ENCODE measurements at places on chromosomes 2 and 18. TPM values are rescaled to one million over a fixed set of nuclear protein-coding genes. Genes with fewer than 3 reads are reported as not detected.

Gene SERPINB3
- not detected for total RNA-seq

Gene CFAP53
- total RNA-seq: 0.31 TPM

Gene PAPOLG
- 22.2 TPM for total RNA-seq

Gene SPC25
- 17.9 TPM for total RNA-seq

Gene ZSWIM2
- not detected for total RNA-seq

Gene ITGA4
- 118 TPM for total RNA-seq

Gene TSGA10
- 4.1 TPM for total RNA-seq

All from activated T-helper 1 cell treated with anti-CD3 and anti-CD28 coated beads, Interleukin-12 subunit alpha, Interleukin-12 subunit beta, Interleukin-2, Interleukin-4 antibody, amounts not matched to agents 30 ng/mL and 10 ng/mL and 1 ng/mL, durations not matched to agents 14 hours and 24 hours and 36 hours (primary cell).